ENCODE measurements at places on chromosomes 11 and 22. TPM values are rescaled to one million over a fixed set of nuclear protein-coding genes. Genes with fewer than 3 reads are reported as not detected.

DNA sequence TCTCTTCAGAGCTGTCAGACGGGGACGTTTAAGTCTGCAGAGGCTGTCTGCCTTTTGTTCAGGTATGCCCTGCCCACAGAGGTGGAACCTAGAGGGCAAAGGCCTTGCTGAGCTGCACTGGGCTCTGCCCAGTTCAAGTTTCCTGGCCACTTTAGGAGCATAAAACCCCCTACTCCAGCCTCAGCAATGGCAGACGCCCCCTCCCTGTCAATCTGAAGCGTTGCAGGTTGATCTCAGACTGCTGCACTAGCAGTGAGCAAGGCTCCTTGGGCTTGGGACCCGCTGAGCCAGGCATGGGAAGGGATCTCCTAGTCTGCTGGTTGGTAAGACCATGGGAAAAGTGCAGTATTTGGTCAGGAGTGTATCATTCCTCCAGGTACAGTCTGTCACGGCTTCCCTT lies 66.6 kb upstream of the TP53I11 start:
- DNase-seq, result no peak

GRCh38 chr11:94417386-94417987 lies 16.3 kb upstream of the GPR83 start:
- no peak for DNase-seq

- DNase-seq, result no peak
Measured at GRCh38 chr11:60954421-60954820, 2.4 kb upstream of the SLC15A3 start.

GRCh38 chr11:73475549-73476095 lies 99.4 kb downstream of the RELT start:
- DNase-seq, result no peak

- DNase-seq, result peak; percentile 33
Measured at GRCh38 chr11:111378861-111379601, at the start of gene POU2AF1. Gene POU2AF1 (minus strand): TSS chr11:111379275. CDS start chr11:111379177, 98 bp downstream.

DNA sequence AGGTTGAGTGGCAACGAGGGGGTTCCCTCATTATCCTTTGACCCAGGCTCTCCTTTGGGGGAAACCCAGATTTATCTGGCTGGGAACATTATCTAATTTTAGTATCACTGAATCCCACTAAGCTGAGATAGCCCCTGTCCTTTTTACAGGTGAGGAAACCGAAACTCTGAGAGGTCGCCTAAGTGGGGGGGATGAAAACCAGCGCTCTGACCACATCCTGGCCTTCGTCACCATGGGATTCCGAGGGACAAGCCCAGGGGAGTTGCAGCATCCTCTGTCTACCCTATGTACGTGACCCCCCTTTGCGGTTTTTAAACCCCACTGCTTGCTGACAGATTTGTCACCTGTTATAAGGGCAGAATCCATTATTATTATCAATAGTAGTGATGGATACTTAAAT lies 61.0 kb downstream of the ISX start:
- DNase-seq, result no peak

GRCh38 chr22:47148510-47148909 lies 386.1 kb downstream of the TBC1D22A start:
- DNase-seq, result no peak

GRCh38 chr11:116928102-116928777 lies 90.8 kb upstream of the APOA1 start:
- no peak for DNase-seq

- no peak for DNase-seq
Measured at GRCh38 chr22:24883432-24883831, 63.1 kb downstream of the LHFPL7 start.

GRCh38 chr11:119758291-119758690 lies 29.3 kb upstream of the NECTIN1 start:
- no peak for DNase-seq

DNA sequence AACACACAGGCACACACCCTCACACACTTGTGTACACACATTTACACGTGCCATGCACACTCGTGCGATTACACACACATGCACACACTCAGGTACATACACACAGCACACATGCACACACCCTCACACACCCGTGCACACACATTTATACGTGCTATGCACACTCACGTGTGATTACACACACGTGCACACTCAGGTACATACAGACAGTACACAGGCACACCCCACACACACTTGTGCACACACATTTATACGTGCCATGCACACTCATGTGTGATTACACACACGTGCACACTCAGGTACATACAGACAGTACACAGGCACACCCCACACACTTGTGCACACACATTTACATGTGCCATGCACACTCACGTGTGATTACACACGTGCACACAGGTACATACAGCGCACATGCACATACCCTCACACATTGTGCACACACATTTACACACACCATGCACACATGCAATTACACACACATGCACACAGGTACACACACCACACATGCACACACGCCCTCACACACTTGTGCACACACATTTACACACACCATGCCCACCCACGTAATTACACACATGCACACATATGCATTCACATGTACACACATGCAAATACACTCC lies 4.6 kb downstream of the IFITM10 start:
- DNase-seq, result no peak

GRCh38 chr22:44075670-44076069 lies 51.6 kb downstream of the PARVB start:
- no peak for DNase-seq

DNA sequence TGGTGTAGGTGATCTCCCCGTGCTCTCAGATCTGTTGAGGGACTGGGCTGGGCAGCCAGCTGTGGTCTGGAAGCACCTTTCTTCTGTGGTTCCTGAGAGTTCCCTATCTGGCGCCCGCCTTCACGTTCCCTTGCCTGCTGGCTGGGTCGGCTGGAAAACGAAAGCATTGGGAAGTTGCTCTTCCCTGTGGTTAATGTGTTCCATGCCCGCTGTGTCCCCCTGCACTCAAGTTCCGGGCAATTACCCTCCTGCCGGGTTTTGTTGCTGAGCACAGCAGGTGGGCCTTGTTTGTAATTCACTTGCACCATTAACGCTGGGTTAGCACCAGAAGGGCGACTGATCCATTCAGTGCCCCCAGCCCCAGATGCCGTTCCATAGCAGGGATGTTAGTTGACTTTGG lies 134.1 kb downstream of the GRIK4 start:
- DNase-seq, result peak; percentile 70

Gene CRYBB1
- polyA plus RNA-seq, result 2.1 TPM

Gene SCGB1C1
- not detected for polyA plus RNA-seq

Gene EED
- polyA plus RNA-seq, result 43.0 TPM

Gene EHF
- polyA plus RNA-seq, result 22.5 TPM
